ENCODE measurements at places on chromosomes 6 and 20.

GRCh38 chr6:17650656-17651309 lies 50.7 kb downstream of the FAM8A1 start:
- DNase-seq, result no peak

DNA sequence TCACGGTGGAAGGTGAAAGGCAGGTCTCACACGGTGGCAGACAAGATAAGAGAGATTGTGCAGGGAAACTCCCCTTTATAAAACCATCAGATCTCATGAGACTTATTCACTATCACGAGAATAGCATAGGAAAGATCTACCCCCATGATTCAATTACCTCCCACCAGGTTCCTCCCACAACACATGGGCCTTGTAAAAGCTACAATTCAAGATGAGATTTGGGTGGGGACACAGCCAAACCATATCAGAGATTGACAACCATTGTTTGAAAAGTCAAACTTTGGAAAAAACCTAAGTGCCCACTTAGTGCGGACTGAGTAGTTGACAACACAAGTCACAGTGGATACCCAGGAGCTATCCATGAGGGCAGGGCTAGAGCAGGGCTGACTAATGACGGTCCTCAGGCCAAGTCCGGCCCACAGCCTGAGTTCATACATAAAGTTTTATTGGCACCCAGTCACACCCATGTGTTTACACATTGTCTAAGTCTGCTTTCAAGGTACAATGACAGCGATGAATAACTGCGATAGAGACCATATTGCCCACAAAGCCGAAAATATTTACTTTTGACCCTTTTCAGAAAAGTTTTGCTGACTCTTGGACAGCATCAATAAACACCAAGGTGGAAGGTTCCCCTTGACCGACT lies 33.8 kb upstream of the PMEPA1 start:
- no peak for DNase-seq

DNA sequence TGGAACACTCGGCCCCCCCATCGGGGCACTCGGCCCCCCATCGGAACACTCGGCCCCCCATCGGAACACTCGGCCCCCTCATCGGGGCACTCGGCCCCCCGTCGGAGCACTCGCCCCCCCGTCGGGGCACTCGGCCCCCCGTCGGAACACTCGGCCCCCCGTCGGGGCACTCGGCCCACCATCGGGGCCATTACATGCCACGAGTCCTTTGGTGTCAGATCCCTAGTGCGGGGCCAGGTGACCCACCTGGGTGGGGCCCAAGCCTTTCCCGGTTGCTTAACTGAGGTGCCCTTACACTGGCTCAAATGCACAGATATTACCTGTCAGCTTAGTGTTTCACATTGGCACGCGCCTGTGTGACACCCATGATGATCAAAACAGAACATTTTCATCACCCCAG lies 95.9 kb downstream of the TAF4 start:
- no peak for DNase-seq

- peak; percentile 5 for DNase-seq
These were observed 655 bp downstream of the FAM184A start for GRCh38 chr6:119077643-119078375.

DNA sequence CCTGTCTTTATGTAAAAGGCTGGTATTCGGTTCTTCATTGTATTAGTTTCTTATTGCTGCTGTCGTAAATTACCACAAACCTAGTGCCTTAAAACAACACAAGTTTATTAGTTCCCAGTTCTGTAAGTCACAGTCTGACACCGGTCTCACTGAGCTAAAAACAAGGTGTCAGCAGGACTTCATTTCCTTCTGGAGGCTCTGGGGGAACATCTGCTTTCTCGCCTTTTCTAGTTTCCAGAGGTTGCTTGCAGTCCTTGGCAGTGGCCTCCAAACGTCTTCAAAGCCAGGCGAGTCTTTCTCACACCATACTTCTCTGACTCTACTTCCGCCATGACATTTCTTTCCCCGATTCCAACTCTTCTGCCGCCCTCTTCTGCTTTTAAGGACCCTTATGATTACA lies 43.0 kb upstream of the ZFAND3 start:
- no peak for DNase-seq

GRCh38 chr20:49753133-49753532 lies 39.5 kb upstream of the B4GALT5 start:
- DNase-seq, result no peak

DNA sequence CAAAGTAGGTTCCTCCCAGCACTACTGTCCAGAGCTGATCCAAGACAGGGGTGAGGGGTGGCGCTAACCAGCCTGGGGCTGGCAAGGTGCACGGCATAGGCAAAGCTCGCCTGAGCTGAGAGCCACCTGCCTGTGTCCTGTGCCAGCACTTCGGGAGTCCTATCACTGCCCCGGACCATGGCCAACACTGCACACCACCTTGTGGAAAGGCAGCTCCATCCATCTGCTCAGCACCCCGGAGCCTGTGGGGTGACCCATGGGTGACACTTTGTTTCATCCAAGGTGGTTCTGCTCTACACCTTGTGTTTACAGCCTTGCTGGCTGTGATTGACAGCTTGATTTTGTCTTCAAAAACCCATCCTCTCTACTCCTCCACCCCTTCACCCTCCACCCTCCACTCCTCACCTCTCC lies 32.9 kb upstream of the GATA5 start:
- no peak for DNase-seq

DNA sequence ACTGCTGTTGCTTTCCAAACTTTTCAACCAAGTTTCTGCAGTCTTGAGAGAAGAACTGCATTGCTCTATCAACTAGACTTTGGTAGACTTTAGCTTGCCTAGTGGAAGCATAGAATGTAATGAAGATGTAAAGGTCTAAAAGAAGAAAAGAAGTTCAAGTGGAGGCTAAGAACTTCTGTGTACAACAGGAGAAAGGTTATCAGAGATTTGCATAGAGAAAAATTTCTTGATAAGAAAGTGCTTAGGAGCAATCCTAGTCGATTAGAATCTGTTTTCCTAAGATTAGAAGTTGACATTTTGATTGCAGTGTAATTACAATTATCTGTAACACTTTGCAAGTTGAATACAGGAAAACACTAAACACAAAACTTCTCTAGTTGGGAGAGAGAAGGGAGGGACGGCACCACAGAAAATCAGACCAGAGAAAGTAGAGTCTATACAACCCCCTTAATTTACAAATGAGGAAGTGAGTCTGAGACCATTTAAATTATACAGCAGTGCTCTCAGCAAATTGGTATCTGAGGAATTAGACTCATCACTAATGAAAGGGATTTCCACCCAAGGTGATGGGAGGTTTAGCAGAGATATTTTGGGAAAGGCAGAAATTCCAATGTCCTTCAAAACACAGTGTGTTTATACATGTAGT lies 194.3 kb upstream of the MARCKS start:
- no peak for DNase-seq

- no peak for DNase-seq
These were observed 62.4 kb upstream of the PTPN1 start for GRCh38 chr20:50447817-50448216.

GRCh38 chr6:109303164-109303563 lies 79.1 kb downstream of the CD164 start:
- no peak for DNase-seq

DNA sequence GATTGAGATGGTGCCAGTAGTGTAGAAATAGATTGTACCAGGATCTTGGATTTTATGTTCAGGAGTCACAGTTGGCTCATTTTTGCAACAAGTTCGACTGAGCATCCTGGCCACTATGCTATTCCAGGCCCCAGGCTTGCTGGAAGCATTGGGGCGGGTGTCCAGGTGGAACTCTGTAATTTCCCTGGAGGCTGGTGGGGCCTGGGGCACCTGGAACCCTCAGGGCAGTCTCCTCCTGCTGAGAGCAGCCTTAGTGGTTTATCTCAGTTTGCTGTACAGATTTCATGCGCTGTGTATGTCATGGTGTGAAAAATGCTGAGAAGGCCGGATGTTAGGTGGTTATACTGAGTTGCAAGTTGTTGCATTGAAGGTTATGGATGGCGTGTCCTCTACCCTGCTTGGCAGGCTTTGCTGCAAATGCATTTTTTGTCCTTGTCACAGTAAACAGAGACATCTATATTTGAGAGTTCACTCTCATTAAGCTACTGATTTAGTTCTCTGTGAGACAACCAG lies 135.1 kb upstream of the MYLIP start:
- no peak for DNase-seq

- no peak for DNase-seq
These were observed 34.7 kb upstream of the IGF2R start for GRCh38 chr6:159934181-159934580.

GRCh38 chr20:3464166-3464565 lies 6.7 kb upstream of the ATRN start:
- no peak for DNase-seq

GRCh38 chr6:131172222-131172621 lies 37.0 kb downstream of the AKAP7 start:
- DNase-seq, result no peak

- DNase-seq, result peak; percentile 64
These were observed 10.1 kb upstream of the PYGB start for GRCh38 chr20:25237610-25238318.

DNA sequence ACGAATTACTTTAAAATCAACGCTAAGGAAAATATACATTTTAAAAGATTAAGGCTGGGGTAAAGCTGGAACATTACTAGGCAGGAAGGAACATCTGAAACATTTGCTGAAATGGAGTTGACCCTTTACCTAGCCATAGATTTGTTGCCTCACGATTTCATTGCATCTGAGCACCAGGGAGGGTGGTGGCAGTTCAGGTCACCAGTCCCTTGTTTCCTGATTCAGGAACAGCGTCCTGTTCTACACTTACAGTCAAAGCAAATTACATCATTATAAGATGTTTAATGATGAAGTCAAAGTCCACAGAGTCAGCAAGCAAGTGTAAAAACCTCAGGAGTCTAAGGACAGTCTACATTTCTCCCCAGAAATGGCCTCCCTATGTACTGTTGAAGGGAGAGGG lies 9.0 kb upstream of the MICA start:
- no peak for DNase-seq

DNA sequence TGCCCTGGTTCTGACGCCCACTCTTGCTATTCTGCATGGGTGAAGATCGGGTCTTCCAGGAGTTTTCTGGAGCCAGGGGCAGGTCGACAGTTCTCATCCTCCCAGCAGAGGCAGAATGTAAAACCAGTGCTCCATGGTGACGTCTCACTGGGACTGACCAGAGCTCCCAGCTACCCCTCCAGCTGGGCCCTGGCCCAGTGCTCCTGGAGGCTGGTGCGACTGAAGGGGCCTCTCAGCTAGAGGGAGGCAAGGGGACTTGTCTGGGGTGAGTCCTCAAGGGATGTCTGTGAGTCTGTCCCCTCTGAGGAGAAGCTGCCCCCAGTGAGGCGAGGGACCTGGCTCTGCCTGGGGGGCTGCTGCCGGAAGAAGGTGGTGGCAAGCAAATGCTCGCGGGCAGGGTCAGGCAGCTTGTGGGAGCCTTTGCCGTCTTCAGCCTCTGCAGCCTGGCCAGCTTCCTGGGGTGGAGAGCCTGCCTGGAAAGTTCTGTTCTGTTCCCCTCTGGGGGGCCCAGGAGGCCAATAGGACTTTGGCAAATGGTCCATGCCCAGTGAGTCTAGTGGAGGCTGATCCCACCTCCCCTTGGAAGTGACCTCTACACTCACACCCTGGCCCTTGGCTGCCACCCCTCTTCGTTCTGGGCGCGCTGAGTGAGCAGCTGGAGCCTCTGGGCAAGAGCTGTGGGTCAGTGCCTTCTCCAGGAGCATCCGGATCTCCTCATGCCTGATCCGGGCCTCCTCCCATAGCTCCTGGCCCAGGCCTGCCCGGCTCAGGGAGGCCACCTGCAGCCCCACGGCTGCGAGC lies 47.5 kb downstream of the KIAA1755 start:
- no peak for DNase-seq

DNA sequence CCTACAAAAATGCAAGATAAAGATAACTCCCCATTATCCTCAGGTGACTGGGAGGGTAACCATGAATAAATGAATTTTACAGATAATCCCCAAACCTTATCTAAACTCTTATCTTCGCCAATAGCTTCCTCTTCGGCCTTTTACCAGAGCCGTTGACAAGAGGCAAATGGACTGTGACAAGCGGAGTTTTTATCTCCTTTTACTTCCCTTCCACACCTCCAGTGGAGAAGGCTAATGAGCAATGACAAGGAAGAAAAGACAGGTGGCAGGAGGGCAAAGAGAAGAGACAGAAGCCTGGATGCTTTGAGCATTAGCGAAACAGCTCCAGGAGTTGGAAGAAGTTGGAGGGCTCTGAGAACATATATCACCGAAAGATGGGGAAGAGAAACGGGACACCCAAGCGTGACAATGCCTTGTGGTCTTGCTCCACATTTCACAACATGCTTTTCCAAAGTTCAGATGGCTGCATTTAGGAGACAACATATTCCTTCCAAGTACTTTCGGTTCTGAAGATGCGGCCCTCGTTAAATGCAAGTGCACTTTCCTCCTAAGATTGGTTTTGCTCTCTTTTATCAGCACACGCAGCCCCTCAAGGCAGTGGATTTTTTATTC lies 69.2 kb downstream of the PRDM1 start:
- no peak for DNase-seq

GRCh38 chr6:168925671-168926070 lies 328.0 kb downstream of the THBS2 start:
- DNase-seq, result no peak

Measured in hematopoietic multipotent progenitor cell treated with erythropoietin and hydrocortisone succinate and interleukin-3 and kit ligand, for 8 days (in vitro differentiated cells).